Immature natural killer cell (primary cell): ENCODE measurements at places on chromosomes 5 and 9.
A peak's percentile ranks its signal among the peaks of the same experiment; 100 is the strongest.

DNA sequence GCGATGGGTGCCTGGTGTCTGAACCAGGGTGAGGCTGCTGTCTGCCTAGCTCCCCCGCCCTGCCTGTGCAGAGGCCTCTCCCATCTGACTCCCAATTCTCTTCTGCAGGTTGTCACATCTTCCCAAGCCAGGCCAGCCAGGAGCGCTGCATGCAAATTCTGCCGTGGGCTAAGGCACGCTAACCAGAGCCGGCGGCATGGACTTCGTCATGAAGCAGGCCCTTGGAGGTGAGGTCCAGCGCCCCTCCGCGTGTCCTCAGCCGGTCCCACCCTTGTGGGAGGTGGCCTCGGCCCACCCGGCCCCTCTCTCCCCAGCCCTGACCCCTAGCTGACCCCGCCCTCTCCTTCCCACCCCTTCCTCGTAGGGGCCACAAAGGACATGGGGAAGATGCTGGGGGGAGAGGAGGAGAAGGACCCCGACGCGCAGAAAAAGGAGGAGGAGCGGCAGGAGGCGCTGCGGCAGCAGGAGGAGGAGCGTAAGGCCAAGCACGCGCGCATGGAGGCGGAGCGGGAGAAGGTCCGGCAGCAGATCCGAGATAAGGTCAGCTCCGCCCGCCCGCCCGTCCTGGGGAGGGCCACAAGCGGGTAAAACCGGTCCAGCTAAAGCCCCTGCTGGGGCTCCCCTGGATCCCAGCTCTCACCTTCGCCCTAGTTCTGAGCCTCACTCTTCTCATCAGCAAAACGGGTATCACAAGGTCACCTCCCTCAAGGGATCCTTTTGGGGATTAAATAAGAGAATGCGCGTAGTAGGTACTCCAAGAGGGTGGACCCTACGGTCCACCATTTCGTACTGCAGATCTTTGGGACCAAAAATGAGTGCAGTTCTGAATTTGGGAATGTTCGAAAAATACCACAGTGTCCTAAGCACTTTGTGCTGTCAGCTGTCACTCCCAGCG, 7.4 kb downstream of the CPLX2 start:
- no peak for DNase-seq

DNA sequence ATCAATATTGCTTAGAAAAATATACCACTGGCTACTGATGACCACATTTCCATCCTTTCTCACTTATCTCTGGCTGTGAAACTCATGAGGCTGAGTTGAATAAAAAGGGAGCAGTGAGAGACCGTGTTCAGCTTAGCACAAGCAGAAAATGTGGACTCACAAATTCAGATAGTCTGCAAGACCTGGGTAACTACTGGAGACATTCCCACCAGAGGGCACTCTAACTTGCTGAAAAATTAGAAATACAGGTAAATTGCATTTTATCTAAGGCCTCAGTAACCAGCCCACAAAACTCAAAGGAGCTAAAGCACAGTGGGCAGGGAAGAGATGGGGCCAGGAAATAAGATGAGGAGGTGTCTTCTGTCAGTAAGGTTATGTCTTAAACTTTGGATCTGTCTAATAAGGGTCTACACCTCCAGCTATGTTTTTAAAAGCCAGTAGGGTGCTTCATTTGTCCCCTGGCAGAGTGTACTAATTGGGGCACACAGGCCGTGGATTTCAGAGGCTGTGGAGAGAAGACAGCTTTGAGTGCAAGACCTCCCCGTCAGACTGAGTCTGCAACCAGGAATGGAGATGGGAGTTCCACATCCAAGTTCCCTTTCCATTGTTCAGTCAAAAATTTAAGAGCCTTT, 8.7 kb upstream of the NDUFB6 start:
- DNase-seq = no peak

DNA sequence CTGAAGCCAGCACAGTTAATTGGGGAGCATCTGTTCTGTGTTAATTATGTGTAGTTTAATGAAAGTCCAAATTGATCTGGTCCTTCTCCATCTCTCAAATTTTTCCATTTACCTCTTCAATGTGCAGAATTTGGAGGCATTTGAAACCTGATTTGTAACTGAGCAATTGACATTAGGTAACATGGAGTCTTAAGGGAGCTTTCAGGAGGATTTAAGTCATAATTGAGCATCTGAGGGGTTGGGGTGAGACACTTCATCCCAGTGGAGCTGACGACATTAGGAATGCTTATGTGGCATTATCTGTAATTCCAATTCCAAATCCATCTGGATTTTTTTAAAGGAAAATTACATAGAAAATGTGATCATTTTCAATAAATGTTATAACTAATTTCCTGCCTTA, 1015.9 kb downstream of the TLE1 start:
- DNase-seq = no peak

DNA sequence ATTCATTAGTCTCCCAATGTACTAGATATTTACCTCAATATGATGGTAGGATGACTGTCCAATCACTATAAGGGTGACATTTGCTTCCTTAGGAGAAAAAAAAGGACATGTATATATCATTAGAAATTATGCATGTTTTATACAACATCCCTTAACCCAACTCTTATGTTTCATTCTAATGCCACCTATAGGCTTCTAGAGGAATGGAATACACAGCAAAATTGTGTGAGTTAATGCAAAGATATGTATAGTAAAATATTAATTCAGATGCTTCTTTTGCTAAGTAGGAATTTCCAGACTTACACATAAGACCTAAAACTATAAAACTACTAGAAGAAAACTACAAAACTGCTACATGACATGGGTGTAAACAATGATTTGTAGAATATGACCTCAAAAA, 3.5 kb downstream of the PRXL2C start:
- no peak for DNase-seq

DNA sequence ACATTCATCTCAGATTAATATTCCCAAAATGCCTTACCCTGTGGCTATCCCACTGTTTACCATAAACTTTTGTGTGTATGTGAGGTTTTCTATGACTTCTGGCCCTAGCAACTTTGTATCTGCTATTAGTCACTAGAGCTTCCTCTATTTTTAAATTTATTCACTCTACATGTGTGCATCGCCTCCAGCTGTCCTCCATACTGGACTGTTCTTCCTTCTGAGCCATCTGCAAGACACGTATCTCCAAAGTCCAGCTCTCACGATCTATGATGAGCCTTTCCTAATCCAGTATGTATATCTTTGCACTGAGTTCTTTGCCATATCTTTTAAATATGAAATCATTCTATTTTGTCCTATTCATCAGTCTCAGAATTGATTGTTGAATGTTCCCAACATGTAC, 1.7 kb upstream of the GNG10 start:
- no peak for DNase-seq

DNA sequence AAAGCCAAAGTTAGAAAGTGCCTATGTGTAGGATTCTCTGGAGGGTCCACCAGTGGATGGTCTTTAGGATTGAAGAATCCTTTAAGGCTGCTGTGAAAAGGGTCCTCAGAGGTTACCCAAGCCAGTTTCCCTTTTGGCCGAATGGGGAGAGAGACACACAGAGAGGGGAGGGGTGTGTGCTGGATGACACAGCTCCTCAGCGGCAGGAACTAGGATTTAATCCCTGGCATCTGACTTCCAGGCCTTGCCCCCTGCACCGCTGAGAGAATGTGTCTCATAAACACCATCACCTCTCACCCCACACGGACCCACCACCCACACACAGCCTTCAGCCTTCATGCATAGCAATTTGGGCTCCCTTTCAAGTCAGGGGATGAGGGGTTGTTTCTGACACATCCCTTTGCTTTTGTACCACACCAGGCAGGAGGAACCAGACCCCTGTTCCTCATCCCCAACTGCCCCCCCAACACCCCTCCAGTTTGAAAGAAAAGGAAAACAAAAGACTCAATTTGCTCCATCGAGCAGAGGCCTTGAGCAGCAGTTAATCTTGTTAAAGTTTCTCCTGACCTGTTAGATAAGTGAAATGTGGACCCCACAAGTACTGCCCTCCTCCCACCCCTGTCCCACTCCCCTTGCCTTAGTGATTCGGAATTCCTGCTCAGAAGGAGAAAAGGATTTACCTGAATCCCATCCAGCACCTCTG, 4.0 kb downstream of the PAPPA start:
- no peak for DNase-seq

- no peak for DNase-seq
Observed at GRCh38 chr5:132195727-132196126, 31.9 kb downstream of the P4HA2 start.

DNA sequence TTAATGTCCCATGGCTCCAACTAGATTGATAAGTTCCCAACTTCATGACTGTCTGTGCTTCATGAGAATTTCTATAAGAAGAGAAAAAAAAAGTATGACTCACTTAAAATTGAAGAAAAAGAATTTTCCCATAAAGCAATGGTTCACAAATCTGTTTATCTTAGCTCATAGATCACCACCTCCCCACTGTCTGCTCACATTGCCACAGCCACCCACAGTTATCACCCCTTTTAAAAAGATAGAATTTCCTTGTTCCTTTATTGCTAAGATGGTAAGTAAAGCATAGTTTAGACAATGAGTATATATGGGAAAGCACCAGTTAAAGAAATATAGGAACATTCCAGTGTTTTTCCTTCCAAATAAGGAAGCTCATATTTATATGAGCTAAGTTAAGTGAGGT, 67.1 kb downstream of the ALDH7A1 start:
- DNase-seq = no peak

DNA sequence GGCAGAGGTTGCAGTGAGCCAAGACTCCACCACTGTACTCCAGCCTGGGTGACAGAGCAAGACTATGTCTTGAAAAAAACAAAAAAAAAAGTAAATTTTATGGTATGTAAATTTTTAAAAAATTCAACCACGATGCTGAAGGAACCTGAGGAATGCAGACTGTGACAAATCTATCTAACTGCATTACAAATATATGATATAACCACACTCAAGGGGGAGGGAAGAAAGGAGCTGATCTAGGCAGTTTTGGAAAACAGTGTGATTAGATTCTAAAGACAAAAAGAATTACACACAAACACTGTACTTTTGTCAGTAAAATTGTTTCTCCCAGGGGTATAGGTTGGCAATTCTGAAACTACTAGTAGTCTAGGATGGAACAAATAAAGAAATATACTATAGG, 17.0 kb downstream of the LARS1 start:
- DNase-seq = no peak

DNA sequence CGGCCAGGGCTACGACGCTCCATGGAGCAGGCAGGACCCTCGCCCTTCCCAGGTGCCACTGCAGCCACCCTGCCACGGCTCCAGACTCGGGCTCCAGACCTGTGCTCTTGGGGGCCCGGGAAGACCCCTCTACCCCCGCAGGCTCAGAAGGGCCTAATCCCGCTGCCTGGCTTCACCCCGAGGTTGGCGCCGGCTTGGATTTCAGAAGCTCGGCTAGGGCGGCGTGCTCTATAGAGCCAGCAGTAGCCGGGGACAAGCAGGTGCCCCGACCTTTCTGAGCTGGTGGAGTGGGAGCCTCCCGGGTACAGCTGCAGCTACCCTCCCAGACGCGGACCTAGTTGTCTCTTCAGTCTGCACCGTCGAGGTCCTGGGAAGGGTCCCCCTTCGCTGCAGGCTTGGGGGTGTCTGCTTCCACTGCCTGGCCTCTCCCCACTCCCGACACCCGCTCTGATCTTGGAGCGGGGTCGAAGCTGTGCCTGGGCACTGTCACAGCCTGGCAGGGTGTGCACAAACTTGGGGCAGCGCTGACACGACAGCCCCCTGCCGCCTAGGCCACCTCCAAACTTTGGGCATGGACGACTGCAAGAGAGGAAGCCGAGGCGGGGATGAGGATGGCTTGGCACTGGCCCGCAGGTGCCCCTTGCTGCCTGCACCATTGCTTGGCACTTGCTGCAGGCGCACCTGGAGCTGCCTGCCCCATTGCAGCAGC, 1366.1 kb upstream of the CDH9 start:
- DNase-seq = no peak

- DNase-seq = no peak
Observed at GRCh38 chr5:171606414-171607024, 179.1 kb upstream of the SMIM23 start.

- no peak for DNase-seq
Observed at GRCh38 chr5:139494832-139495231, 12.3 kb upstream of the STING1 start.

GRCh38 chr5:137960141-137960540, 70.9 kb downstream of the PKD2L2 start:
- DNase-seq = no peak

DNA sequence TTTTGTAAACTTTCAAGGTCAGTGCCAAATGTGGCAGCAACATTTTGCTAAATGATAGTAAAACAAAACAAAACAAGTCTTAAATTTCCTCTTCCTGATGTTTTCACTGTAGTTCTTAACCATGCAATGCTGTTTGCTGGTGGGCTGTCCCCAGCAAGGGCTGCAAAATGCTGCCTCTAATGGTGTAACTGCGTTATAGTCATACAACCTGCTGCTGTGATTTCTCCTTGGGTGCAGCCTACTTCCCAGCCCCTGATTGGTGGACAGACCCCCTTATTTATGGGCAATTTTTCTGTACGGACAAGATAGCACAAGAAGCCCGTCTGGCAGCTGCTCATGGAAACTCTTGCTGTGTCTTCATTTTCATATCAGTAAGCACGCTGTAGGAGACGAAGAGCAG, 26.6 kb upstream of the PIP5K1B start:
- no peak for DNase-seq

DNA sequence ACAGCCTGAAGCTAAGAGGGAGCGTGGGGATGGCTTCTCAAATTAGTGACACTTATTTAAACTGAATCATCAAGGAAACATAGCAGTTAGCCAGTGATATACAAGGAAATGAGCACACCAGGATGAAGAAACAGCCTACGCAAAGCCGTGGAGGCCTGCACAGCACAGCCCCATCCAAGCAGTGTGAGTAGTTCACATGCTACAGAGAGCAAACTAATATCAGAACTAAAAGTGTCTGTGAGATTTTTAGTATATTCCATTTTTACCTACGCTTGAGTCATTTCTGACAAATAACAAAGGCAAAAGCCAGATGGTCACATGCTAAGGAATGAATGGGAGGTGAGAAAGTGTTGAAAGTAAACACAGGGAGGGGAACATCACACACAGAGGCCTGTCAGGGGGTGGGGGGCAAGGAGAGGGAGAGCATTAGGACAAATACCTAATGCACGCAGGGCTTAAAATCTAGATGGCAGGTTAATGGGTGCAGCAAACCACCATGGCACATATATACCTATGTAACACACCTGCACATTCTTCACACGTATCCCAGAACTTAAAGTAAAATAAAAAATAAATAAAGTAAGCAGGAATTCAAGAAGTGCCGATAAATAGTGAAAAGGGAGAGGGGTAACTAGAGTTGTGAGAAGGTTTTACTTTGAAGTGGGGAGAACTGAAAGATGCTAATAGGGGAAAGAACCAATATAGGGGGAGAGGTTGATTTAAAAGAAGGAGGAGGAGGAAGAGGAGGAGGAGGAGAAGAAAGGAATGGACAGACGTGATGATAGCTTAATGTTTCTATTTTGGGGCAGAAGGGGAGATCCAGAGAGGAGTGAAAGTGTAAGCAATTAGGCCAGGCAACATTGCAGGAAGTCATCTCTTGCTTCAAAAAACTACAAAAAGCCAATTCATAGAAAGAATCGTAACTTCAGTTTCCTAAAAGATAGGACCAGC, 100.9 kb upstream of the PTGER4 start:
- no peak for DNase-seq

DNA sequence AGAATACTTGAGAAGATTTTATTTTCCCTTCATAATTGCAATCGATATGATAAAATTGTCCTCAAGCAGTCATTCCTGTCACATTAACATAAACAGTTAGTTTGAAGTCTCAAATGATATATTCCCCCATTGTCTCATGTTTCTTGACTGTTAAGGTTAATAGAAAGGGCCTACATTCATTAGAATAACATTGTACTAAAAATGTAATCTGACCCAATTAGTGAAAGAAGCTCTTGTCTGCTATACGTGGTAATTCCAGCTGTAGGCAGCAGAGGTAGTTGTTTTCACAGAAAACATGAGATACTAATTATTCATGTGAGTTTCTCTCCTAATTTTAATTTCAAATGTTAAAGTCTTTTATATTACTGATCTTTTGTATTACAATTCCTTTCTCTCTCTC, 25.9 kb upstream of the AP3B1 start:
- DNase-seq = peak; percentile 17
